Femur (tissue), 1 donor: ENCODE measurements at places on chromosomes 12 and 14.

- DNase-seq = no peak
These were observed 182.4 kb upstream of the ARID2 start for GRCh38 chr12:45547132-45547531.

DNA sequence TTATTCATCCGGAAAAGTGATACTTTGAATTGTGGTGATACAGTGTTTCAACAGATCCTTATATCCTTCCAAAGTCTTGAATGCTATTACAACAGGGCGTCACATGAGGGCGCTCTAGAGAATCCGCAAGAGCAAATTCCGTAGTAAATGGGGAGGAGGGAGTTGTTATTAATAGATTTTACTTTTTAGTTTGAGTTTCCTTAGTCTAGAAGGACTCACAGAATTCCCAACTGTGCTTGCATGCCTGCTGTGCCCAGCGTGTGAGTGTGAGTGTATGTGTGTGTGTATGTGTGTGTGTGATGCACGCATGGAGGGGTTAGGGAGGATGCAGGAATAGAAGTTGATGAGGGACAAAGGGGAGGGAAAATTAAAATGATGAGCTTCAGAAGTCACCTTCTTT, 375.3 kb downstream of the C12orf75 start:
- peak; percentile 63 for DNase-seq

DNA sequence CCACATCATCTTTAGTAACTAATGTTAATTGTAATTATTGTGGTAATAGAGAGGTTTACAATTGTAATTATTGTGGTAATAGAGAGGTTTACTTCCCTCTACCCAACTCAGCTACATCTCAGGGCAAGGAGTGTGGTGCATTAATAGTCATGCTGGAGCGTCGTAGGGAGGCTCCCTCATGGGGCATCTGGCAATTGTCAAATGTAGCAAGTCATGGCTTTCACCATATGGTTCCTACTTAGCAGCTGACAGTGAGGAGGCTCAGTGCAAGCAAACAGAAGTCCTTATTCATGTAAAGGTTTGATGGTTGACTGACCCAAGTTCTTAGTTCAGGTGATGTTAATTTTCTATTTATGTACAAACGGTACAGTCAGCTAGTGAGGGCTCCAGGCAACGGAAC, 1012.0 kb downstream of the FLRT2 start:
- no peak for DNase-seq

GRCh38 chr12:111692575-111693210, 6.8 kb downstream of the ACAD10 start:
- DNase-seq = no peak

- peak; percentile 25 for DNase-seq
These were observed 8.8 kb upstream of the PHC1 start for GRCh38 chr12:8905546-8905945.

GRCh38 chr12:125186471-125187147, 121.4 kb downstream of the AACS start:
- DNase-seq = no peak

DNA sequence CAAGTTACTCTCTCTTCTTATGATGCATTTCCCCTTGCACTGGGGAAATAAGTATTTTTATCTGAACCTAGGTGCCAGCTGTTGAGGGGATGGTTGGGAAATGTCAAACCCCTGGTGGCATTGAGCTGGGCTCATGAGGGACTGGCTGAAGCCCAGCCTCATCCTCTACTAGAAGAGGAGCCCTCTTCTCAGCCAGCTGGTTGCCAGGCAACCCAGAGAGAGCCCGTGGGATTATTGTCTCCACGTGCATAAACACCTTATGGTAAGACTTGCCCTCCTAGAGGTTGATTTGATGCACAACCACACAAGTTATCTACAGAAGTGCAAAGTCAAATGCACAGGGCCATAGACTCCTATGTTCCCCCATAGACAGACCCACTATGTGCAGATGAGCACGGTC, 89.8 kb downstream of the WSCD2 start:
- no peak for DNase-seq
